ENCODE measurements at places on chromosomes 3 and 15.

DNA sequence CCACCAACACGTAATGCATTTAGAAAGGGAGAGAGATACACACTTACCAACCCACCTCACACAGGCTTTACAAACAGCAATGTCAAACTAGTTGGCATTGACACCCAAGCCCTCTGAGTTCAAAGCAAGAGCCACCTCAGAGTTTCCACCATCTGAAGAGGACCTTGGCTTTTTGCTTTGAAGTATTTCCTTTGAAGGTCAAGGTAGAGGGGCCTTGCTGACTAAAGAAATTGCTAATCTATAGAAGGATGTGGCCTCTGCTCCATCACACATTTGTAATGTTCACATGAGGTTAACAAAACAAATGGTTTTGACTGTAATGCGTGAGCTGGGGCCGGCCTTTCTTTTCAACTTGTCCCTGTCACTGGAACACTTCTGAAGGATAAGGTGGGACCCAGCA, 117.7 kb downstream of the POLR2M start:
- no peak for DNase-seq

GRCh38 chr3:187736418-187736871, 8.8 kb downstream of the BCL6 start:
- no peak for DNase-seq

DNA sequence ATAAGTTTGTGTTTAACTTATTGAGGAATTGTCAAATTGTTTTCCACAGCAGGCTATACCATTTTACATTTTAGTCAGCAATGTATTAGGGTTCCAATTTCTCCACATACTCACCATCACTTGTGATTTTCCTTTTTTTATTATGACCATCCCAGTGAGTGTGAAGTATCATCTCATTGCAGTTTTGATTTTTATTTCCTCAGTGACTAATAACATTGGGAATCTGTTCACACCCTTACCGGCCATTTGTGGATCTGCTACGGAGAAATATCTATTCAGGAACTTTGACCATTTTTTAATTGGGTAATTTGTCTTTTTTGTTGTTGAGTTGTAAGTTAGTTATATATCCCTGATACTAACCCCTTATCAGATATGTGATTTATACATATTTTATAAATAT, 54.8 kb upstream of the LMCD1 start:
- DNase-seq = no peak

- DNase-seq = no peak
Observed at GRCh38 chr15:74200412-74200815, 2.2 kb downstream of the STRA6 start.

DNA sequence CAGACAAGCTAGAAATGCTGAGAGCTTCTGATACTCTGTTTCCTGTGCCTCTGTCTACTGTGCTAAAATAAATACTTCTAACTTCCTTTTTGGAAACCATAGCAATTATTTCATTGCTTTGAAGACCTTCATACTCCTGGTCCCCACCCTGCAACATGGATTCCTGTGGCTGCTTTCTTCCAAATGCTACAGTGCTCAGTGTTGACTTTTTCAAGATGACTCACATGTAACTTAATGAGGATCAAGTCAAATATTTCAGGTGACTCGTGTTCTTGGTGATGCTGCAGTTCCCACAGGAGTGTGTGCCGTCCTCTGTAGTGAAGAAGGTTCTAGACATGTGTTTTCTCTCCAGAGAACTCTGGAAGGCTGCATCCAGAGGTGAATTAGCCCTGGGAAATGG, 288.6 kb downstream of the CLSTN2 start:
- DNase-seq = no peak

DNA sequence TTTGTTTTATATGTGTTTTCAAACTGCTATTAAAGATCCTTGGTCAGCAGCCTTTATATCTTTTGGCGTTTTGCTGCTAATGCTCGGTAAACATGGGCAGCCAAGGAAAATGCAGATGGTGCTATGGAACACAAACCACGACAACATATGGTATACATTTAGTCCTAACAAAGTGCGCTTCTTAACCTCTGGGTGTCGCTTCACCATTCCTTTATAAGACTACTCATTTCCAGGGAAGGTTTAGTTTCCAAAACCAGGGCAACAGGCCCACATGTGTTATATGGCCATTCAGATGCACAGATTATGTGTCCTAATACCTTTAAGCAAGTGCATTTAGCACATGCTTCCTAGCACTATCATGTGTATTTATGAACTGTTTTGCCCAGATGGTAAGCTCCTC, 14.7 kb downstream of the SHOX2 start:
- DNase-seq = no peak

- no peak for DNase-seq
Observed at GRCh38 chr15:42036112-42036905, 15.5 kb upstream of the PLA2G4E start.

GRCh38 chr3:107657971-107658370, 135.2 kb downstream of the BBX start:
- DNase-seq = no peak

- no peak for DNase-seq
Observed at GRCh38 chr3:168001244-168001643, 94.5 kb downstream of the GOLIM4 start.

GRCh38 chr15:82648257-82649103, 1.3 kb upstream of the CPEB1 start:
- no peak for DNase-seq

DNA sequence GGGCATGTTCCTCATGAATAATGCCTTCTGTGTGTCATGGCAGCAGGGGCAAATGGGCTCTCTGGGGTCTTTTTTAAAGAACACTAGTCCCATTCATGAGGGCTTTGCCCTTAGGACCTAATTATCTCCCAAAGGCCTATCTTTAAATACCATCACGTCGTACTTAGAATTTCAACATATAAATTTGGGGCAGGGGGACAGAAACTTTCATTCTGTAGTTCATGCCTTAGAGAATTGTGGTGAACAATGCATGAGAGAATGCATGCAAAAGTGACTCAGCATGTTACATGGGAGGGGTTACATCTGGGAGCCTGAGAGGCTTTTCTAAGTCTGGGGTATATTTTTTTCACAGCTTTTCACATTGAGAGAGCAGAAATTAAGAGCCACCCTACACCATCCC, 208.5 kb upstream of the ROPN1 start:
- DNase-seq = no peak

GRCh38 chr15:89021224-89021623, 67.0 kb upstream of the ABHD2 start:
- no peak for DNase-seq

DNA sequence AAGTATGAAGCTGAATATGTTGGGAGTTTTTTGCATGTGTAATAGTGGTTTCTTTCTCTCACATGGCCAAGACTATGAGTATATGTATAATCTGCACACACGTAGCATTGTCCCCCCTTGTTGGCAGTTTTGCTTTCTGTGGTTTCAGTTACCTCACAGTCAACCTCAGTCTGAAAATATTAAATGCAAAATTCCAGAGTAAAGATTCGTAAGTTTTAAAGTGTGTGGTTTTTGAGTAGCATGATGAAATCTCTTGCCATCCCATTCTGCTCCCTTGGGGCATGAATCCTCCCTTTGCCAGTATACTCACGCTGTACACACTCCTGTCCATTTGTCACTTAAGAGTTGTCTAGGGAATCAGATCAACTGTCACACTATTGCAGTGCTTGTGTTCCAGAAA, 742.0 kb upstream of the CCDC54 start:
- no peak for DNase-seq

DNA sequence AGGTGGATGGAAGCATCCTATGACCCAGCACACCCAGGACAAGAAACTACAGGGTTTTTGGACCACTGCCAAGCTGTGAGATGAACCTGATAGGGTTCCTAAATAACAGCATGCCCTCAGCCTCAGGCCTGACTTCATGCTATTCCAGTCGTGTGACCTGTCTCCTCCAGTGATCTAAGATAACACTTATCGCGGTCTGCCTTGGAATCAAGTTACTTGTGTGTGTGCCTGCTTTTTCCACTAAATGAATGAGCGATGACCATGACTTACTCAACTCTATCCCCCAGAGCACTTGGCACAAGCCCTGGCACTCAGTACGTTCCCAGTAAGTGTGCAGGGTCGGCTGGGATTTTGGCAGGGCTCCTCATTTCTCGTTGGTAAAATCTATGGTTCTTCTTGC, 172.7 kb upstream of the TP63 start:
- no peak for DNase-seq

DNA sequence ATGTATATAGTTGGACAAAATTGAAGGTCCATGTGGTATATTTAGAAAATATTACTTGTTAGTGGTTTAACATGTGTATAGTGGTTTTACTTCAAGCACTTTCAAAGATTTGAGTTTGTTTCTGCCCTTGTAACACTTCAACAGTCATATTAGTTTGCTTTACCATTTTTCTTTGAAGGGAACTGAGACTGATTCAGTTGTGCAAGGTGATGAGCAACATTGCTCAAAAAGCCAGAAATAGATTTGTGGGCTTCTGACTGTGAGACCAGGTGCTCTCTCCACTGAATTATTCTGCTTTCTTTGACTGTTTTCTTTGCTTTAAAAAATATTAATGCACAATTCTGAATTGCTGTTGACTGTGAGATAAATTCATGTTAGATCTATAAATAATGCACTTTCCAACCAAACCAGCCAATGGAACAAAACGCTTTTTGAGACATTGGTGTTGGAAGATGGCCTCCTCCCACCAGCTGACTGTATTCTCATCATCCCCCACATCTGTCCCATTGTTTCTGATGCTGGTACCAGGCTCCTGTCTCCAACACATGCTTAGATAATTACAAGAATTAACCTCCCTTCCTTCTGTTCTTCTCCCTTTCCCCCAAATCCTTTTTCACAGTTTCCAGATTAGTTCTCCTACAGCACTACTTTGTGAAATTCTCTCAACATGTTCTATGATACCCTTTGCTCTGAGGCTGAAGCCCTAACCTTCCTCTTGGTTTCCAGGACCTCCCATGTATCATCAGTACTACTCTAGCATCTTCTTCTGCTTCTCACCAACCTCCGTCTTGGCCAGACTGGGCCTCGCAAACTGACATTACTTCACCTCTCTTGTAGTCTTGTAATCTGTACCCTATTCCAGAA, 27.9 kb downstream of the PLCL2 start:
- DNase-seq = no peak

DNA sequence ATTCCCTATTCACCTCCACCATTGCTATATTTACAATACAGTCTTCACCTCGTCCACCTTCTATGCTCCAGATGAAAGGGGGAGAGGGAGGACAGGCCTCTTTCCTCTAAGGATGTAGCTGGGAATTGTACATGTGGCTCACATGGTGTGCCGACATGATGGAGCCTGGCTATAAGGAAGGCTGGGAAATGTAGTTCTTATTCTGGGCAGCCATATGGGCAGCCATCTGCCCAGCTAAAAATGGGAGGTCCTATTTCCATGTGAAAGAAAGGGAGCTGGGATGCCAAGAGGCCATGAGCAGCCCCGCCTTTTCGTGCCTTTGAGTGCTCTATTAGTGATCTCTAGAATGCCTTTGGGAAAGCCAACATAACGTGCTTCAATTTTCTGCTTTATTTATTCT, 27.1 kb upstream of the MGLL start:
- no peak for DNase-seq

DNA sequence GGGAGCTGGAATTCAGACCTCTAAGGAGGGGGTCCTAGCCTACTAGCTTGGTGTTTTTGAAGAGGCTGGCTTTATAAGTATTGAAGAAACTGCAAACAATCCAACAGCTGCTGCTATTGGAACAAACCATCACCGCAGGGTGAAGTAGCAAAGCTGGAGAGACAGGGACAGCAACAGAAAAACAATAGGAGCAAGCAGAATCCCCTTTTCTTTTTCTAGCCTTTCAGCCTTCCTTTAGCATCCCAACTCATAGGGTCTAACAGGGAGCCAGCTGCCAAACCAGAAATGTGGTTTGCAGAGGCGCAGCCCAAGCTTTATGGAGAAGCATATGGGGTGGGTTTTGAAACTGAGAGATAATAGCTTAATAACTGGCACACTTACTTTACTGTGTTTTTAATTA, 106.2 kb upstream of the CHMP2B start:
- no peak for DNase-seq

DNA sequence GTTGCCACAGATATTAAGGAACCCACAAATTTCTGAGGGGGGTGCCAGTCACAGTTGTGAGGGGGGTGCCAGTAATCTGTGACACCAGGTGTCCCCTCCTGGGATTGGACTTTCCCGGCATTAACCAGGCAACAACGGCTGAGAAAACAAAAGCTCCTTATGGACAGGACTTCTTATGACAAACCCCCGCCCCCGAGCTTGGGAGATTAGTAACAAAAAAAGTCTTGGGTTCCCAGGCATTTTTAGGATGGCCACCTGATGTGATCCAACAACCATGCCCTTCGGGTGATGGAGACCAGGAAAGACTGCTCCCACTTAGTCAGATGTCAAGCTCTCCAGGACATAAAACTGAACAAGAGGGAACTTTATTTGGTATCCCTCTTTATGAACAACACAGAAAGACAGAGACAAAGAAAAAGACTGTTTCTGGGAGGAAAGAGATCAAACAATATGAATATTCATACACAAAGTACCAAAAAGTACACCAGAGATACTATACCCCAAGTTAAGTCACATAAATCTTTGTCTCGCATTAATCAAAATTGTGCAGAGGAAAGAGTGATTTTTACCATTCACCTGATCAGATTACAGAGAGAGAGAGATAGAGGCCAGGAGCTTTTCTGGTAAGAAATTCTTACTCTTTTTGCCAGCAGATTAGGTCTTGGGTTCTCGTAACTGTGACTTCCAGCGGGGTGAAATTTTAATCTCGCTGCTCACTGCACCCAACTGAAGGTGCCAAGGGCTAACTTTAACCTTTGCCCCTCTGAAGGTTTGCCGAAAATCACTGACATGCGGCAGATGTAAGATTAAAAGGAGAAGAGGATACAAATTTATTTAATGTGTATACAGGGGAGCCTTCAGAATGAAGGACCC, 61.6 kb downstream of the OSTN start:
- no peak for DNase-seq

DNA sequence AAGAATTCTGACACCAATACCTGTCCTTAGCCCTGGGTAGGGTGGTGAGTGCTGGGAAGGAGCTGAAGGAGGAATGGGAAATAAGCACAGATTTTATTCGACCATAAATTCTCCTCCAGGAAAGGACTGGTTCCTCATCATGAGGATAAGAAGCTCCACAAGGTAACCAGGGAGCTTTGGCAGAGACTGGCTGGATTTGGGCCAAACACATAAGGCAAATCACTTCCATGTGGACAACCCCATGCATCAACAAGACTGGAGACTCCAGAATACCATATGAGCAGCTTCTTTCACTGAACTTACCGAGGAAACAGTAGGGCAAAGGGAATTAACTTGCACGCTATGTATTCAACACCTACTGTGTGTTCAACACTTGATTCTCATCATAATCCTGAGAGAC, 312.5 kb downstream of the NTRK3 start:
- no peak for DNase-seq

- no peak for DNase-seq
Observed at GRCh38 chr15:96351761-96352603, 21.5 kb downstream of the NR2F2 start.

- DNase-seq = no peak
Observed at GRCh38 chr3:193824365-193824764, 231.4 kb downstream of the OPA1 start.

DNA sequence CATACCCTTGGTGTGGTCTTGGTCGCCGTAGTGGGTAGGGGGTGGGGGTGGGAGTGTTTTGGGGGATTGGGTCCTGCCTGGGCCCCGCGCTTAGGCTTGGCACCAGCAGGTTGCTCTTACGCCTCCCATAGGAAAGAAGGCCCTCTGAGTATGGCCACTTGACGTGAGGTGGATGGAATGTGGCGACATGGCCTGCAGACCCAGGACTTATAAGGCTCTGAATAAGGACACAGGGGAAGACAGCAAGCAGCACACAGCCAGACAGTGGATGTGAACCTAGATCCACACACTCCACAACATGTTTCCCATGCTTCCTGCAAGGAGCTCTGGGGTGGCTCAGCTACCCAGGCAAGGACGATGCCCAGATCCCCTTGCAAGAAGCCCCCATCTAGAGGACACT, 12.4 kb downstream of the RBPMS2 start:
- DNase-seq = no peak

- no peak for DNase-seq
Observed at GRCh38 chr3:55893045-55893664, 406.0 kb upstream of the WNT5A start.

Data from stimulated activated CD8-positive, alpha-beta memory T cell treated with anti-CD3 and anti-CD28 coated beads, Interleukin-4, amount 100 ng/mL, for 4 hours (primary cell).